ENCODE measurements at places on chromosomes 1 and 21. TPM values are rescaled to one million over a fixed set of nuclear protein-coding genes. Genes with fewer than 3 reads are reported as not detected.

DNA sequence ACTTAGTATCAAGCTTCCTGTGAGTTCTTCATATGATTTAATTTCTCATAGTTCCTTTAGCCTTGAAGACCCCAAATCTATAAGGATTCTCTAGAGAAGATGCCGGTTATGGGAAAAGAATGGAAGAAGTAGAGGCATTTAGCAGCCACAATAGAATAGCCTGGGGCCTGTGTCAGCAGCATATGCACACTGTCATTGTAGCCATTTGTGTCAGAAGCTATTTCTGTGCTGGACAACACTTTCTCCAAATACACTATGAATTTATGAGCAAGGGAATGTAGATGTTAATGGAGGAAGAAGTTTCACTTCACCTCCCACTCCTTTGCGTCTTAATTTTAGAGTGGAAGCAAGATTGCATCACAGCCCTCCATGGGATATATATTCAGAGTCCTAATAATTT lies 17.4 kb downstream of the JAM2 start:
- no peak for DNase-seq

- DNase-seq = no peak
Observed at GRCh38 chr1:85940656-85941306, 215.8 kb downstream of the COL24A1 start.

- no peak for DNase-seq
Observed at GRCh38 chr1:22729912-22730311, 19.3 kb downstream of the EPHB2 start.

DNA sequence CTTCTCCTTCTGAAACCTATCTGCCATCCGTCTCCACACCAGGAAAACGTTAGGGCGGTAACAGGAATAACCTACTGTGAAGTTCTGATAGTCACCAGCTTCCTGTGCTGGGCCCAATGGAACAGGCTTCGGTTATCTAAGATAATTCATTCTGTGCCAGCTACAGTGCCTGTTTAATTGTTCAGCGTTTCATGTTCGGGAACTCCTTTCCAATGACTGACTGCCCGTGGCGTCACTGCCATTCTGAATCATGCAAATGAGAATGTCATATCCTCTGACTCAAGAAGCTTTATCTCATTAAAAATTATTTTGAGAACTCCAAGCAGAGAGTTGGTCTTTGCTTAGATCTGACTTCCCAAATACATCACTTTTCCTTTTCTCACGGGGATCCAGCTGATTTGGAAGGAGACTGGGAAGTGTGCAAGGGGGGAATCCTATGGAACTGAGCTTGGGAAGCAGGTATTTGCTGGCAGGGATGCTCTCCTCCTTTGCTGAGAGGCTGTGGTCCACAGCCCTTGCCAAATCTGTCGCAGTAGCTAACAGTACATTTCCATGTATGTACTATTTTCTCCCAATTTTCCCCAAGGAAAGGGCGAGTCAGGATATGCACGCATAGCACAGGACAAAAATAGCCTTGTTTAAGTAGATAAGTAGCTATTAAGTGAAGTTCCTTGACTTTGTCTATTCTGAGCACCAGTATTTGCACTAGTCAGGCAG lies 358.7 kb downstream of the LTN1 start:
- no peak for DNase-seq

- no peak for DNase-seq
Observed at GRCh38 chr1:153380711-153381110, 5.3 kb upstream of the S100A12 start.

DNA sequence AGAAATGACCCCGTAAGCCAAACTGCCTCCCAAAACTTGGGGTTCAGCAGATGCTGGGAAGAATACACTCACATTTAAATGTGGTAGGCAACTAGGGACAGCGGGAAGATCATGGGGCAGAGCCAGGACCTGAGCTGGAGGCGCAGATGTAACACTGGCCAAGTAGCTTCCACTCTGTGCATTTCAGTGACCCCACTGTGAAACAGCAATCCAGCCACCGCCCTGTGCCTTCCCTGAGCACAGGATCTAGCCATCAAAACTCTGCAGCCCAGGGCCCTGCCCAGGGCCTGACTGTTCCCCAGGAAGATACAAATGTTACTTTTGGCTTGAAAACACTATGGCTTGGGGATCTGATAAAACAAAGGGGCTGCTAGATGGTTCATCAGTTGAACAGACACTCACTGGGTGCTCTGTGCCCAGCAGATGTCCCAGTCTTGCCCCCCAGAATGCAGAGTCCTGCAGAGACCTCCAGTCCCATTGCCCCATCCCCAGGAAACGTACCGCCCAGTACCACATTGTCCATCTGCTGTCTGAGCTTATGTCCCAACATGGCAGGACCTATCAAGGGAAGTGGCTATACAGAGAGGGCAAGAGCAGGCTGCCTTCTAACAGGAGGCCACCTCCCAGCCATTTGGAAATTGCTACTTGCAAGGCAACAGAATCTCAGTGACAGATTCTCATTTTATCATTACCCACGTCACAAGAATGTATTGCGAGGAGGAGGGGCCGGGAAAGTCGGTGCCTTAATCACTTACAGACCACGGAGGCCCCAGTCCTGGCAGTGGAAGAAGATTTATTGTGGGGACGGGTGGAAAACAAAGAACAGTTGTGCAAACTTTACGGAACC lies 124.0 kb downstream of the DMRTB1 start:
- DNase-seq = no peak

- DNase-seq = no peak
Observed at GRCh38 chr1:233281711-233282581, 13.6 kb downstream of the PCNX2 start.

DNA sequence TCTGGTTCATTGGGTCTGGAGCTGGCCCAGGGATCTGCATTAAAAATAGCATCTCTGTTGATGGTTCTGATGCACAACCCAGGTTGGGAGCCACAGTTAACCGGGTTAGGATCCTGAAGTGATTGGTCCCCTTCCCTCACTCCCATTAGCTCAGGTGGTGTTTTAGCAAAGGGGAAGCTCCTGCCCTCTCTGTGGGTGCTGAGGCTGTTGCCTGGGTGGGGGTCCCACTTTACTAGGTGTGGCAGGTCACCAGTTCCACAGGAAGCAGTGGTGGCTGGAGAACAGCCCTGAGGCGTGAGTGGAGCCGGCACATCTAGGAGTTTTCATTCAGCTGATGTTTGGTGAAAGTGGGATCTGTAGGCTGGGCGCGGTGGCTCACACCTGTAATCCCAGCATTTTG lies 86.5 kb downstream of the MAN1C1 start:
- no peak for DNase-seq

- DNase-seq = no peak
Observed at GRCh38 chr1:25199819-25200620, 32.3 kb downstream of the SYF2 start.

DNA sequence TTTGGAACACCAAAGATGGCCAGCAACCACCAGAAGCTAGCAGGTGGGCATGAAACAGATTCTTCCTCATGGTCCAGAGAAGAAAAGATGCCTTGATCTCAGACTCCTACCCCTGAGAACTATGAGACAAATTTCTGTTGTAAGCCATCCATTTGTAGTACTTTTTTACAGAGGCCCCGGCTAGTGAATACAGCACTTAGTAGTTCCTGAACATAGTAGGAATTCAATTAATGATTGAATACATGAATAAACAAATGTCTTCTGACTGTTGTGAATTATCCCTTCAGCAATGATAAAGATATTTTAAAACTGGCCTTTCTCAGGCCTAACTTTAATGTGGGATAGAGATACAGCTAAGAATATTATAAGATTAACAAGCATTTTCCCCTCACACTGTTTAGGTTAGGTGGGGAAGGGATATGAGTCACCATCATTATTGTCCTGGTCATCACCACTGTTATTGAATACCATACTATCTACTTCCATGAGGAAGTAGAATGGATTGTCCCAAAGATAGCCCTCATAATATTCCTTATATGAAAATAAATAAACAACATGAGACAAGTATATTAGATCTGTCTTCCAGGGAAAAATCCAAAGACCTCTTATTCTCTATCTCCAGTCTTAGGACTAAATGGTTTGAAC lies 51.4 kb downstream of the ADCY10 start:
- no peak for DNase-seq

- DNase-seq = no peak
Observed at GRCh38 chr1:49098866-49099265, 322.2 kb upstream of the BEND5 start.

DNA sequence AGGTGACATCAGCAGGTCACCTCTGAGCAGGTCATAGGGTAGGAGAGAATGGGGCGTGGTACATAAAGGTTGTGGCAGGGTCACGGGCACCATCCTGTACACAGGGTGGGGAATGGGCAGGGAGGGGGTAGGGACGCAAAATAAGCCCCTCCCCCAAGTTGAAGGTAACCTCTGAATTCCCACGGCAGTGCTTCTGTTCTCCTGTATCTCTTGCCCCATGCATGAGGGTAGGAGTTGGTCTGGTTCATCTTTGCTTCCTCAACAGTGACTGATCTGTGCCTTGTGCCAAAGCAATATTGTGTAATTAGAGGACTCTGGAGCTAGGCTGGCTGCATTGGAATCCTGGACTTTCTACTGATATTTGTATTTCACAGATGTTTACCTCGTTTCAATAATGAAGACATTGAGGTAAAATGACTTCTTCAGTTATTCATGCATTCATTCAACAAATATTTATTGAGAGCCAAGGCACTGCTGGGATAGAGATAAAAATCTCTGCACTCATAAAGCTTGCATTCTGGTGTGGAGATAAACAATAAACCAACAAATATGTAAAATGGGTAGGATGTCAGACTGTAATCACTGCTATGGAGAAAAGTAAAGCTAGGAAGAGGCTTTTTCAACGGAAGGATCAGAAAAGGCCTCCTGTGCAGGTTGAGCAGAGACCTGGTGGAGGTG lies 18.4 kb upstream of the GFI1 start:
- DNase-seq = no peak

DNA sequence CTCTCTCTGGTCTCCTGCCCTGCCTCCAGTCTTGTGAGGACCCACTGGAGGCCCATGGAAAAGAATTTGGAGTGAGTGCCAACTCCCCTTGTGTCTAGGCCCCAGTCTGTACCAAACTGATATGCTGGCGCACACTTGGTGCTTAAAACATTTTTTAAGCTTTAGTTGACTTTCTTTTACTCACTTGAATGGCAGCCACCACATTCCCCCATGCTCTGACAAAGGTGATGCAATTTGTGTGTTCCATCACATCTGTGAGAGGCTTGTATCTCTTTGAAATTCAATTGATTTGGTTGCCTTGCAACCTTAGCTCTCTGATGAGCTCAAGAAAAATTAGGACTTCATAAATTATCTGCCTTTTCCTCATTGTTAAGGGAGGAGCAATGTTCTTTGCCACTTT lies 30.5 kb upstream of the WDTC1 start:
- no peak for DNase-seq

DNA sequence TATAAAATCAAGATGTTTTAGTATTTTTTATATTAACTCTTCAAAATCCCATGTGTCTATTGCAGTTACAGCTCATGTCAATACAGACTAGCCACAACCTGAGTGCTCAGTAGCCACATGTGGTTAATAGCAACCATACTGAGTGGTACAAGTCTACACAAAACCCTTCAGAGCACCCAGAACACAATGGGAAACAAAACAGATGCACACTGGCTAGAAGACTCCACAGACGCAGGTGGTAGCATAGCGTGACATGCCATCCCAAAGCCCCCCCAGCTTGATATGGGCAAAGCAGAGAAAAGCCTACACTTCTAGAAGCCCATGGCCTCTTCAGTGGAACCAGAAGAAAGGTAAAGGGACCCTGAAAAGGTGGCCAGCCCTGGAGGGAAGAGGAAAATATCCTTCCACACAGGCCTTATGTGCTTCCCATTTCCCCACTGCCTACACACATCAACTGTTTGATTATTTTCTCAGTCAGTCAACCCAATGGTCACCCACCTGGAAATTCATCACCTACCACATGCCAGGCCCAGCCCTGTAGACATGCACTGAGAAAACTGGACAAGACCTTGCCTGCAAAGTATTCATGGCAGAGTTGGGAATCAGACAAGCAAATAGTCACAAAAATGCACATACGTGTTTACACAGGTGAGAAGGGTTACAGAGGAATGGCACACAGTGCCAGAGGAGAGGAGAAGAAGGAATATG lies 175.0 kb downstream of the VAV3 start:
- no peak for DNase-seq

- peak; percentile 49 for DNase-seq
Observed at GRCh38 chr1:1942753-1943656, 23.9 kb upstream of the TMEM52 start.

GRCh38 chr1:9440763-9441194 lies 98.5 kb upstream of the SLC25A33 start:
- DNase-seq = no peak

DNA sequence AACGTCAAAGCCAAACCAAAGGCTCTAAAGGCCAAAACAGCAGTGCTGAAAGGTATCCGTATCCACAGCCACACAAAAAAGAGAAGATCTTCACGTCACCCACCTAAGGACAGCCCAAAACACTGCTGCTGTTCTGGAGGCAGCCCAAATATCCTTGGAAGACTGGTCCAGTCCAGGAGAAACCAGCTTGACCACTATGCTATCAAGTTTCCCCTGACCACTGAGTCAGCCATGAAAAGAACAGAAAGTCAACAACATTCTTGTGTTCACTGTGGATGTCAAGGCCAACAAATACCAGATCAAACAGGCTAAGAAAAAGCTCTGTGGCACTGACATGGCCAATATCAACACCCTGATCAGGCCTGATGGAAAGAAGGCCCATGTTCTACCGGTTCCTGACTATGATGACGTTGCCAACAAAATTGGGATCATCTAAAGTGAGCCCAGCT lies 32.1 kb downstream of the ARID4B start:
- DNase-seq = no peak

DNA sequence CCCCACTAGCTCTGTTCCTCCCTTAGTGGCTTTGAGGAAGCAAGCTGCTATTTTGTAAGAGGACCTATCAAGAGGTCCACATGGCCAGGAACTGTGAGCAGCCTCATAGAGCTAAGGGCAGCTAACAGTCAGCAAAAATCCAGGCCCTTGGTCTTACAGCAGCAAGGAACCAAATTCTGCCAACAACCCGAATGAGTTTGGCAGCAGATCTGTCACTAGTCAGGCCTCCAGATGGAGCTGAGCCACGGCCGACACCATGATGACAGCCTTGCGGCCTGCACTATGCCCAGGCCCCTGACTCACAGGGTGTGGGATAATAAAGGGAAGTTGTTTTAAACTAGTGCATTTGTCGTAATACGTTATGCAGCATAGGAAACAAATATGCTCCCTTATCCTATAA lies 28.0 kb upstream of the H3-3A start:
- DNase-seq = peak; percentile 86

GRCh38 chr1:32766328-32766972 lies 50.7 kb downstream of the YARS1 start:
- DNase-seq = no peak

- no peak for DNase-seq
Observed at GRCh38 chr1:90911353-90911752, 110.5 kb downstream of the ZNF644 start.

OR10Z1 gene
- not detected for total RNA-seq

IPO13 gene
- 22.7 TPM for total RNA-seq

TMEM39B gene
- total RNA-seq = 35.8 TPM

TFB2M gene
- 0.40 TPM for total RNA-seq

TMPRSS15 gene
- not detected for total RNA-seq

FMO4 gene
- total RNA-seq = 25.9 TPM

TFF1 gene
- 45.3 TPM for total RNA-seq

FAM110D gene
- 0.82 TPM for total RNA-seq

CLCA4 gene
- total RNA-seq = 1,312 TPM

FLG2 gene
- not detected for total RNA-seq

PLD5 gene
- not detected for total RNA-seq

USH2A gene
- not detected for total RNA-seq

NR1I3 gene
- total RNA-seq = not detected

Data from transverse colon (tissue), 4 donors.